Fibroblast of skin of abdomen (primary cell): ENCODE measurements at places on chromosomes 1 and 21.

- no peak for DNase-seq
Observed at GRCh38 chr1:58619286-58620054, 42.4 kb upstream of the TACSTD2 start.

DNA sequence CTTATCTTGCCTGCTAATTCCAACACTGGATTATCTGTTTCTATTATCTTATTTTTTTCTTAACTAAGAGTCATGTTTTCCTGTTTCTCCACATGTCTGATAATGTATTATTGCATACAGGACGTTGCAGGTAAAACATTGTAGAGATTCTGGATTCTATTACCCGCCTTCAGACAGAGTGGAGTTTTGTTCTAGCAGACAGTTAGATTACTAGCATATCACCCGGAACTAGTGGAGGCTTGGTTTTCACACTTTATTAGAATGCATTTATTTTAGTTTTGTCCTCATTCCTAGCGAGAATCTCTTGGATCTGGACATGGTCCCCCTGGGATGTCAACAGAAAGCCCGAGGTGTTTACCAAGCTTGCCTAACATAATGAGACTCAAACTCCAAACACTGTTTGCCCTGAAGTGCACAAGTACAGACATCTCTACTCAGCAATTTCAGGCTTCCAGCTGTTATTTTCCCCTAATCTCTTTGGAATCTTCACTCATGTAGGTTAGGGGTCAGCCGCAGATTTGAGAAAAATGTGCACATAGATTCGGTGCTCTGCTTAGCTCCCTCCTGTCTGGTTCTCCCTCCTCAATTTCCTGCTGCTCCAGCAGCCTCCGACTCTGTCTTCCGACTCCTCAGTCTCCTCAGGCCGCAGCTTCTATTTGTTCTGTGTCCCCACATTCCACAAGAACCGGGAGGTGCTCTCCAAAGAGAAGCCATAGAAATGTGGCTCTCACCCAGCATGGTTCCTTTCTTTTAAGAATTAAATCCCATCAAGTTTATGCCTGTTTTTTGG is 36.8 kb upstream of the PTPRF start:
- DNase-seq: peak; percentile 25

DNA sequence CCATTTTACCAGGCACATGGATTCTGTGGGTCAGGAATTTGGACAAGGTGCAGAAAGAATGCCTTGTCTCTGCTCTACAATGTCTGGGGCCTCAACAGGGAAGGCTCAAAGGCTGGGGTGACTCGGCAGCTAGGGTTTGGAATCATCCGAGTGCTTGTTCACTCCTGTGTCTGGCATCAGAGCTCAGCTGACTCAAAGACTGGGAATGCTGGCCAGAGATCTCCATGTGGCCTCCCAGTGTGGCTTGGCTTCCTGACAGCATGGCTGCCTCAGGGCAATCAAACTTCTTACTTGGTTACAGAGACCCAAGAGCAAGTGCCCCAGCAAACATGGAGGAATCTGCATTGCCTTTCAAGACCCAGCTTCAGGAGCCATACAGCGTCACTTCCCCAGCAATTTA is 110.5 kb downstream of the TOMM20 start:
- DNase-seq: peak; percentile 99

DNA sequence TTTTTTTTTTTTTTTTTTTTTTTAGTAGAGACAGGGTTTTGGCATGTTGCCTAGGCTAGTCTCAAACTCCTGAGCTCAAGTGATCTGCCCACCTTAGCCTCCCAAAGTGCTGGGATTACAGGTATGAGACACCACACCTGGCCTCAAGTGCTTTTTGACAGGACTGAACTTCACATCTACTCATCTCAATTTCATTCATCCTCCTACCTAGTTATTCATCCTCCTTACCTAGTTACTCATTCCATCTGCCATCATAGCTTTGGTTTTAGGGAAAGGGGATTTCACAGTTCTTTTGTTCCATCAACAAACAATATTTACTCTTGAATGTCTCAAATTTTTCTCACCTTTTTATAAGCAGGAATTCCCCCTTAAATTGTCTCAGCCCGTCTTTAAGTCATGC is 38.6 kb upstream of the RALGPS2 start:
- no peak for DNase-seq

DNA sequence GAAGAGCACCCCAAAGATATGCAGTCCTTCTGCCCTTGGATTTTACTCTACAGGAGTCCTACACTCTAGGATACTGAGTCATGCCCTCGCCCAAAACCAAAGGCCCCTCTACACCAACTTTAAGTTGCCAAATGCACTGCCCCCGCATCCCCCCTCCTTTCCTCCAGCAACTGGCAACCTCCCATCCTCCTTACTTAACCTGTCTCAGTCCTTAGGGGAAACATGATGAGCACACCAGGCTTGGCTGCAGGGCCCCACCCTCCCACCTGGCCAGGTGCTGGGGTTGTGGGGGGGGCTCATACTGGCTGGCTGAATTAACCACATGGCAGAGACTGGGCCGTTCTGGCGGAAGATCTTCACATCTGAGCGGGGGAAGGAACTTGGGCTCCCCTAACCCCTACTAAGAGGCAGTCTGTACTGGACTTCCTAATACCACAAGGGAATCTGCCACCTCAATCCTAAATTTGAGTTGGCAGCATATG is 1.2 kb downstream of the HDGF start:
- no peak for DNase-seq

DNA sequence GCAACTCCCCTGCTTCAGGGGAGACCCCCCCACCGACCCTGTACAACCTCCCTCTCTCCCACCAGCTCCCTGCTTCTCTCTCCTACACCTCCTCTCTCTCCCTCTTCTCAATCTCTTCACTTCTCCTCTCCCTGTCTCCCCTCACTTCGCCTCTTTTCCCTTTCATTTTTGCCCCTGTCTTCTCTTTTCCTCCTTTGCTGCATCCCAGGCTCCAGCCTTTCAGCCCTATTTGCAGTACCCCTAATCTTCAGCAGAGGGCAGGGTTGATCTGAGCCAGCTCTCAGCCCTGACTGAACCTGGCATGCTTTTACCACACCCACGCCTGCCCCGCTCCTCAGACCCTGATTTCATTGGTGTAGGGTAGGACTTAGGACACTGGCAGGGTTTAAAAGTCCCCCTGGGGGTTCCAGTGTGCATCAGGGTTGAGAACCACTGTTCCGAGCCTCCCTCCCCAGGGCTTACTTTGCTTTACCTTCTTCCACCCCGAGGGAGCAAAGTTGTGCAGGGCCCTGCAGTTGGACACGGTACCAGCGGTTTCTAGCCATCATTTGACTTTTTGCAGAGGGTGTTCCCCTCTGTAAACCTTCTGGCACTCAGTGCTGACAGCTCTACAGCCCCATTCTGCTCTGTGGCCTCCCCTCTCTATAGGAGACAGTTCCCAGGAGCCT is 67.3 kb upstream of the CNTN2 start:
- peak; percentile 31 for DNase-seq

- DNase-seq: peak; percentile 9
Observed at GRCh38 chr1:224923726-224924125, 5.7 kb upstream of the DNAH14 start.

DNA sequence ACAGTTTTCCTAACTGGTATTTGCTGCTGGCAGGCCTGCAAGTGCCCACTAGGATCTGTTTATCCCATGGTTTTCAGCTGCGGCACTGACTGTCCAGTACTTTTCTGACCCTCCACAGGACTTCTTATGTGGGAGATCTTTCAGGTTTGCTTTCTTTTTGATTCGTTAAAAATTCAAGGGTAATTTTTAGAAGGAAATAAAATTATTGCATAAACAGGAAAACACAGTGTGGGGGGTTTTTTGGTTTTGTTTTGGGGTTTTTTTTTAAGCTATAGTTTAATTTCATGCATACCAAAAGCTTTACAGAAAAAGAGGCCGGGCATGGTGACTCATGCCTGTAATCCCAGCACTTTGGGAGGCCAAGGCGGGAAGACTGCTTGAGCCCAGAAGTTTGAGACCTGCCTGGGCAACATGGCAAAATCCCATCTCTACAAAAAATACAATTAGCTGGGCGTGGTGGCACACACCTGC is 3.6 kb downstream of the NIBAN1 start:
- peak; percentile 77 for DNase-seq
